Activated CD4-positive, alpha-beta T cell treated with anti-CD3 and anti-CD28 coated beads for 48 hours (primary cell): ENCODE measurements at places on chromosomes 16 and 17.
A peak's percentile ranks its signal among the peaks of the same experiment; 100 is the strongest.

DNA sequence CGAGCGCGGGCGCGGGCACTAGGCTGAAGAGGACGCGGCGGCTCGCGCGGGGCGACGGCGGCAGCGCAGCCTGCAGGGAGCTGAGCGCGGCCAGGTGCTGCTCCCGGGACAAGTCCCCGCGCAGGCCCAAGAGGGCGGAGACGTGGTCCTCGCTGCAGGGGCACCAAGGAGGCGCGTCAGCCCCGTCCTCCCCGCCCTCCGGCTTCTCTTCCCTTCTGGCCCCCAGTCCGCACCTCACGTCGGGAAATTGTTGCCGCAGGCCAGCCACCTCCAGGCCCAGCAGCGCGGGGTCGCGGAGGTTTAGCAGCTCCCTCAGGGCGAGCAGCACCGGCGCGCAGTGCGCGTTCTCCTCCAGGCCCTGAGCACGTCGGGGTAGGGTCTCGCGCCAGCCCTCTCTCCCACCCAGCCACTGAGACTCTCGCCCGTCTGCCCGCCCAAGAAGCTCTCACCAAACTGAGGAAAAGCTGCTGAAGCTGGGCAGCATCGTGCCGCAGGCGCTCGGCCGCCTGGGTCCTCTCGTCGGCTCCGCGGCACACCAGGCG lies 761 bp upstream of the MATCAP1 start:
- DNase-seq, result no peak

- DNase-seq, result no peak
Measured at GRCh38 chr16:22929461-22929860, 115.5 kb downstream of the HS3ST2 start.

DNA sequence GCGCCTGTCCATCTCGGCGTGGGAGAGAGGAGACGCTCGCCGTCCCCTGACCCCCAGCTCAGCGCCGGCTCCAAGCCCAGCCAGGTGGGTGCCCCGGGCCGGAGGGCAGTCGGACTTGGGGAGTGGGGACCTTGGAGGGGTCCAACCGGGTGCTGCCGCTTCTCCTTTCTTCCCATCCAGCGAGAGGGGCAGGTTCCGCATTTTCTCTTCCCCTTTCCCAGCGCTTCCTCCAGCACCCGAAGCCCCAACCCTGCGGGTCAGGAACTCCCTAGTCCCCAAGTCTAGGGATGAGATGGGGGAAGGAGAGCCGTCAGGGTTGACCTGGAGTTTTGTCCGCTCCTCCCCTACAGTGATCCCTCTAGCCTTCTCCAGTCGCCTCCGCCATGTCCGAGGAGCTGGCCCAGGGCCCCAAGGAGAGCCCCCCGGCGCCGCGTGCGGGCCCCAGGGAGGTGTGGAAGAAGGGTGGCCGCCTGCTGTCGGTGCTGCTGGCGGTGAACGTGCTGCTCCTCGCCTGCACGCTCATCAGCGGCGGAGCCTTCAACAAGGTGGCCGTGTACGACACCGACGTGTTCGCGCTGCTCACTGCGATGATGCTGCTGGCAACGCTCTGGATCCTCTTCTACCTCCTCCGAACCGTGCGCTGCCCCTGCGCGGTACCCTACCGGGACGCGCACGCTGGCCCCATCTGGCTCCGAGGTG lies at the start of gene OTOP2:
OTOP2 (plus strand) TSS at position 24 of the 699 bp plus-strand sequence; CDS start at position 384, 360 bp downstream.
- peak; percentile 27 for DNase-seq

GRCh38 chr16:27208796-27209195 lies 5.5 kb downstream of the KDM8 start:
- DNase-seq, result no peak

- DNase-seq, result no peak
Measured at GRCh38 chr17:56111706-56112485, 41.4 kb upstream of the ANKFN1 start.

DNA sequence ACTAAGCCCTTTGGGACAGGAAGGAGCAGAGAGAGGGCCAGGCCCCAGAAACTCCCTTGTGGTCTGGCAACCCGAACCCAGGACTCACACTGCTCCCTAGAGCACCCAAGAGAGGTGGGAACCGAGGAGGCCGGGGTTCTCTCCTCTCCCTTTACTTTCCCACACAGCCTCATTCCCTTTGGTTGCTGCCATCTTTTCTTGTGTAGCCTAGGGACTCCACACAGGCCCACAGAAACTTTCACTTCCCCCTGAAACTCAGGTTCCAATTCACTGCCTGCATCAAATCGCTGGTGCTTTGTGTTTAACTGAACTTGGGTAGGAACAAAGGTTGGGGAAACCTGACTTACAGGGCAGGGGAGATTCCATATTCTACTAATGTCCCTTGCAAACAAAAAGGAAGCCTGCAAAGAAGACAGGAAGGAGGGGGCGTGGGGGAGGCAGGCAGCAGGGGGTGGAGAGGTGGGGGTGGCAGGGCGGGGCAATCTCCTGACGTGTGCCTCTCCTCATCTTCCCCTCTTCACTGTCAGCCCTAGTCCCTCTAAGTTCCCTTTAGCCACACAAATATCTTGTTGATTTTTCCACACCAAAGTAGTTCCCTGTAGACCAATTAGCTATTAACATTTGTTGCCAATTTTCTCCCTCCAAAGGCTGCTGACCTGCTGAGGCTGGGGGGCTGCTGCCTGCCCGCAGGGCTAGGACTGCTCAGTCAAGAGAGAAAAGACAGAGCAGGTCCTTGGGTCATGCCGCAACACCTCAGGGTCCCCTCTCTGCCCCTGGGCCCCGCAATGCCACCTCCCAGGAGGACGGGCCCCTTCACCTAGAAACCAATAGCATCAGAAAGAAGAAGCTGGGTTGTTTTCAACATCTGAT lies 8.0 kb downstream of the ST3GAL2 start:
- peak; percentile 59 for DNase-seq

DNA sequence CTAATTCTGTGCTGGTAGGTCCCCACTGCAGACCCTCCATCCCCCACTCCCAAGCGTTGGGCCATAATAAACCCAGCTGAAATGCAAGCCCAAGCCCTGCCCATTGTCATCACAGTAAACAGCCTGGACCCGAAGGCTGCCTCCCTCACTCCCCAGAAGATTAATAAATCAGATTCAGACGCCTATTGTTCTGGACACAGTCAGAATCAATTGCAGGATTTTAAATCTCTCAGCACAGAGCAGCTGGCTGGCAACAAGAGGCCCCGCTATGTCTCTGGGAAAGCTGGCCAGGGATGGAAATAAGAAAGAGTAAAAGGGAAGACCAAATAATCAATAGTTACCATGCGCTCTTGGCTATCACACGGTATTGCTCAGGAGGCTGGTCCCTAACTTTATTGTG lies 93.9 kb downstream of the C17orf67 start:
- no peak for DNase-seq

GRCh38 chr16:54098247-54098646 lies 188.3 kb downstream of the IRX3 start:
- DNase-seq, result no peak

GRCh38 chr17:77404812-77405581 lies 264.2 kb downstream of the SEC14L1 start:
- peak; percentile 89 for DNase-seq

GRCh38 chr16:79188115-79188738 lies 412.3 kb downstream of the MAF start:
- DNase-seq, result no peak

DNA sequence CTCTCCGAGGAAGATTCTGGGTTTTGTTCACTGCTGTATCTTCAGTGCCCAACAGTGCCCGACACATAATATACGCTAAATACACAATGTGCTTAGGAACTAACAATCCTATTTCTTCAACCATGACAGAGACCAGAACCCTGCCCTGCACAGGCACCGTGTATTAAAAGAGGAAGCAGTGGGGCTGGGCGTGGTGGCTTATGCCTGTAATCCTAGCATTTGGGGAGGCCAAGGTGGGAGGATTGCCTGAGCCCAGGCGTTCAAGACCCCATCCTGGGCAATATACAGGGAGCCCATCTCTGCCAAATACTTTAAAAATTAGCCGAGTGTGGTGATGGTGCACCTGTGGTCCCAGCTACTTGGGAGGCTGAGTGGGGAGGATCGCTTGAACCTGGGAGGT lies 19.3 kb downstream of the ARL2BP start:
- DNase-seq, result no peak

GRCh38 chr17:77696721-77697460 lies 261.6 kb upstream of the TNRC6C start:
- no peak for DNase-seq

GRCh38 chr16:64950731-64951130 lies 171.1 kb downstream of the CDH11 start:
- DNase-seq, result no peak

DNA sequence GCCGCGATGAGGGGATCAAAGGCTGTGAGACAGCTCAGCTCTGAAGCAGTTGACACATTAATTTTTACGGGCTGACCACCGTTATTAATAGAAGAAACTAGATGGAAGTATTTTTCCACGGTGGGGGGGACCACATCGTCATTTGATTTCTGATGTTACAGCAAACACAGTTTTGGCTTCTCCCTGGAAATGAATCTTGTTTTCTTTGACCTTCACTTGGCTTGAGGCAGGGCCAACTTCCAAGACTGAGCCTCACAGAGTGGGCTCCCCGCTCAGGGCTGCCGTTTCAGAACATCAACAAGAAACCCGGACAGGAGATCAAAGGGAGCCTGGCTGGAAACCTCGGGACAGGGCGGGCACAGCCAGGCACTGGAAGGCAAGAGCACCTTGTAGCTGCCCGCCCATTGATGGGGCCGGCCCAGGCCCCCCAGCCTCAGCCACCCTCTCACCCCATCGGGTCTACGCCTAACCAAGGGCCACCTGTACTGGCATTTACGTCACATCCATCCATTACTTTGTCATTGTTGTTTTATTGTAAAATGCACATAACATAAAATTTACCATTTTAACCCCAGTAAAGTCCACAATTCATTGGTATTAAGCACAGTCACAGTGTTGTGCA lies 124.6 kb downstream of the C16orf95 start:
- DNase-seq, result no peak

DNA sequence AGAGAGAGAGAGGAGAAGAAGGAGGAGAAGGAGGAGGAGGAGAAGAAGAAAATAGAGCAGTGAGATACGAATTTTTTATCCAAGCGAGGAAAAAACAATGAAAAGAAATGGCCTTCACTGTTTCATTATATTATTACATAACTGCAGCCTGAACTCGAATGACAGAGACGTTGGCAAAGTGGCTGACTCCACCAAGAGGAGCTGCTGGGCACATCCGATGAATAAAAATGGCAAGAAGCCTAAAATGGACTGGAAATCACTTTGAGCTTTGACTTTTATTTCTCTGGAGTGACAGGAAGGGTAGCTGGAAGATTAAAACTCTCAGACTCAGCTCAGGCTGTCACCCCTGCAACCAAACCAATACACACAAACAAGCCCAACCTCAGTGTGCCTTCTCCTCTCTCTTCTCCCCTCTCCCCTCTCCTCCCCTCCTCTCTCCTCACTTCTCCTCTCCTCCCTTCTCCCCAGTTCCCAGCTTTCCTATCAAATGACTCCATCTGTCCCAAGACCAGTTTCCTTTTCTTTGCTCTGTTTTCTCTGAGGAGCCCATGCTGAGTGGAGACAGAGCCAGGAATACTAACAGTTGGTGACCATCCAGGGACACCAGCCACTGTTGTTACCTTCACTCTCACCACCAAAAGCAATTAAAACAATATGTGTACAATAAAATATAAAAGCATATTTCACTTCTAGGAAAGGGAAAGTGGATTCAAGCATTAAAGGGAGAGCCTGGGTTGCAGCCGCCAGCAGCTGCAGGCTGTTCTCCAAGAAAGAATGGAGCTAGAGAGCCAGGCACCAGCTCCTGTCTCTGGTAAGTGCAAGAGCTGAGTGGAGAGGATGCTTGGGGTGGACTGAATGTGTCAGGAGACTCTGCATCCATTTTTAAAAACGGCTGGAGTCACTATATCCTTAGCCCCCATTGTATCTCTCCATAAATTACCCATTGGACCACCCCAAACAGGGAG lies 51.2 kb downstream of the SOX9 start:
- DNase-seq, result no peak

- no peak for DNase-seq
Measured at GRCh38 chr16:86734543-86735460, 156.5 kb downstream of the FOXL1 start.

GRCh38 chr17:4716081-4716480 lies 5.6 kb downstream of the ARRB2 start:
- DNase-seq, result no peak

DNA sequence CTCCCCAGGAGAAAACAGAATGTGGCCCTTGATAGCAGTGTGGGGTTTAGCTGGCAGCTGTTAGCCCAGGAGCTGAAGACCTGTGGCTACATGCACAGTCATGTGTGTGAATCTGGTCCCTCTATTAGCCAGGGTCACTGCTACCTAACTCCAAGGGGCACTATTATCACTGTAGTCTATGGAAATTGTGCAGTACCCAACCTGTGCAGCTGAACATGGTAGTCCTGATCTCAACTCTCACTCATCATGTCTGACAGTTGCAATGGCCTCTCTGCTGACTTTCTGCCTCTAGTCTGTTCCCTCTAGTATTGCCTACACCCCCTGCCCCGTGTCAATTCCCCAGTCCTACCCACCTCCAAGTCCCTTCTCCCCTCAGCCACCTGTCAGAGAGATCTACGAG lies 67.4 kb downstream of the RAB11FIP4 start:
- DNase-seq, result no peak

- DNase-seq, result no peak
Measured at GRCh38 chr17:57490890-57491289, 234.6 kb downstream of the MSI2 start.

GRCh38 chr17:34206569-34206968 lies 48.5 kb upstream of the CCL2 start:
- no peak for DNase-seq

DNA sequence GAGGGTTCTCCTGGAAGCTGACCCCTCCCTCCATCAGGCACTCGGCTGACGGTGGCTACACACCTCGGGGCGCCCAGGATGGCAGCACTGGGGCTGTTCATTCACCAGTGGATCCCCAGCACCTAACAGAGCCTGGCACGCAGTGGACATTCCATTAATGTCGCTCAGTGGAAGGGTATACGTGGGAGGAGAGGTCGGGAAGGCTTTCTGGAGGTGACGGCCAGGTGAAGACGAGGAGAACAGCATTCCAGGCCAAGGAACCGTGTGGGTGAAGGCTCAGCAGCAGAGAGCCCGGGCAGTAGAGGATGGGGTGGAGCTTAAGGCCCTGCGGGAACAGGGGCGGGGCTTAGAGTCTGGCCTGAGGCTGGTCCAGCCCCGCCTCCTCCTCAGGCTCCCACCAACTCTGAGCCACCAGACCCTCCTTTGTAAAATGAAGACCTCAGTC lies 2.5 kb upstream of the HS3ST6 start:
- peak; percentile 40 for DNase-seq
